Stimulated activated CD8-positive, alpha-beta memory T cell treated with anti-CD3 and anti-CD28 coated beads, Interleukin-12 subunit alpha, Interleukin-12 subunit beta, amount 100 ng/mL, for 1 hour (primary cell): ENCODE measurements at places on chromosomes 6 and 20.

- DNase-seq = no peak
These were observed 39.0 kb upstream of the BEND3 start for GRCh38 chr6:107154131-107154800.

DNA sequence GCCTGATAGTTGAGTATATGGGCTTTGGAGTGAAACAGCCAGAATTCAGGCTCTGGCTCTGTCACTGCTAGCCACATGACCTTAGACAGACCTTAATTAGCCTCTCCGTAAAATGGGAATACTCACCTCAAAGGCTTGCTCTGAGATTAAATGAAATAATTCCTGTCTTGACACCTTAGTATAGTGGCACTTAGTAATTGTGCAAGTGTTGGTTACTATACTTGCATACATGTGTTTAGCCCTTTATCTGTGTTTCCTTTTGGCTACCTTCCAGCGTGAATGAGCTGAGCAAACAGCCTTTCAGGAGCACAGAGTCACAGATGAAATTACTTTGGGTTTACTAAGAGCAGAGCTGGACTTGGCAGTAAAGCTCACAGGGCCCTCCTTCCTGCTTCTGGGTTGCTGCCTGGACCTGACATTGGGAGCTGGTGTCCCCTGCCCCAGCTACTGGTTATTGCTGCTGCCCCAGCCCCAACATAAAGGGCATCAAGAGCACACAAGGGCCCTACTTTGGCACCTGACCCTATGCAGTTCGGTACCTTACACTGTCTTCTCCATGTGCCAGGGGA lies 32.8 kb downstream of the CD164 start:
- no peak for DNase-seq

DNA sequence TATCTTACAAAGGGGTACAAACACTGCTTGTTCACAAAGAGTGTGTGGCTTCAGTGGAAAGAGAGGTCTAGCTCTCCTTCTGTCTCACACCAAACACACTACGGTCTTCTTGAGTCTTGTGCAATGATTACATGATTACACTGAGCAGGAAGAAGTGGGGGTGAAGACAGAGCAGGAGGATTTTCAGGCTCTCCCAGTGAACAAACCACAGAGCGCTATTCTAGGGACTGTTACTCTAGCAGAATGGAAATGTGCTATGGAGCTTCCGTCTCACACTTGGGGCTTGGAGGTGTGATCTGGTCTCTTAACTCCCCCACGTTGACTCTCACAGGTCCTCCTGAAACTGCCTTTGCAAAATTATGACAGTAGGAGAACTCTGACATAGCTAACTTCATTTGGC lies 203.4 kb downstream of the MYLK4 start:
- no peak for DNase-seq

DNA sequence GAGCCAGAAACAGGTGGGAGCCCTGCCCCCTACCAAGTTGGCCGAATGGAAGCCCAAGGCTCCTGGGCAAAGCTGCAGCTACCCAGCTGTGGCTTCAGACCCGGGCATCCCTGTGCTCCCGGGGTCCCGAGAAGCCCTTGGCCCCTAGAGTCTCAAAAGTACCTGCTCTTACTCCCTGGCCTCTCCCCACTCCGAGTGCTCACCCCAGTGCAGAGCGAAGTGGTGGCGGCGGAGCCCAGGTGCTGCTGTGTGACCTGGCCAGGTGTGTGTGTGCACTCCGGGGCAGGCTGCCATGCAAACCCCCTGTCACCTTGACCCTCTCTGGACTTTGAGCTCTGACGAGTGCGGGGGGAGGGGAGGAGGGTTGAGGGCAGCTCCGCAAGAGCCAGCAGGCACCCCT lies 493.8 kb upstream of the MANEA start:
- DNase-seq = no peak

DNA sequence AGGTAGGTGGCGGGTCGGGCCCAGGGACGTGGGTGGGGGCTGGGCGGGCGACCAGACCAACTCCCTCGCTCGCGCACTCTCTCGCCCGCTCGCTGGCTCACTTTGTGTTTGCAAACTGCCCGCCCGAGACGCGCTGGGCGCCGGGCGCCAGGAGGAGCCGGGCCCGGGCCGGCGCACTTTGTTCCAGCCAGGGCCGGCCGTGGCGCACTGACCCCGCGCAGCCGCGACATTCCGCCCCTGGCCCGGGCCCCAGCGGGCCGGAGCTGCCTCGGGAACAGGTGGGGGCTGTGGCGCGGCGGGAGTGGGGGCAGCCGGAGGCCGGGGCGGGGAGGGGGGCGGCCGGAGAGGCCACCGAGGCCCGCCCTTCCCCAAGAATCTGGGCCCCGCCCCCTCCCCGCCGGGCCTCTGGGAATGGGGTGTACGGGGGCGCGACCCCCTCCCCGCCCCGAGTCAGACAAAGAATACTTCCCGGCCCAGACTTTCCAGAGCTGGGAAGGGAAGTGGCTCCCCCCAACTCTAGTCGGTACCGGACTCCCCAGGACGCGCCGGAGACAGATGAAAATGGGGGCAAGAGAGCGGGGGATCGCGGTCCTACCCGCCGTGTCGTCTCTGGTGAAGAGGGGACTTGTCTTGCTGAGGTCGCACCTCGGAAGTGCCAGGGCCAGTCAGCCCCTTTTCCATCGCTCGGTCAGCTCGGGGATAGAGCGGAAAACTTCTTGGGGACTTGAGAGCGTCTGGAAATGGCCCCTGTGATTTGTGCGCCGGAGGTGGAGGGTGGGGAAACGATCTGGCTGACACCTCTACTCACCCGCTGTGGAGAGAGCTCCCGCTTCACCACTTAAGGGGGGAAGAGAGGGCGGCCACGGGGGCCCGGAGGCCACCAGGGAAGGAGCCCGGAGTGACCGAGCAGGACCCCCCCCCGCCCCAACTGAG lies 951 bp downstream of the FOXP4 start:
- peak; percentile 26 for DNase-seq

GRCh38 chr6:45951321-45952167 lies 64.1 kb downstream of the CLIC5 start:
- no peak for DNase-seq

- DNase-seq = no peak
These were observed 36.6 kb downstream of the MGME1 start for GRCh38 chr20:18005170-18005989.

- DNase-seq = no peak
These were observed 240.5 kb upstream of the MAN1A1 start for GRCh38 chr6:119590066-119590465.

DNA sequence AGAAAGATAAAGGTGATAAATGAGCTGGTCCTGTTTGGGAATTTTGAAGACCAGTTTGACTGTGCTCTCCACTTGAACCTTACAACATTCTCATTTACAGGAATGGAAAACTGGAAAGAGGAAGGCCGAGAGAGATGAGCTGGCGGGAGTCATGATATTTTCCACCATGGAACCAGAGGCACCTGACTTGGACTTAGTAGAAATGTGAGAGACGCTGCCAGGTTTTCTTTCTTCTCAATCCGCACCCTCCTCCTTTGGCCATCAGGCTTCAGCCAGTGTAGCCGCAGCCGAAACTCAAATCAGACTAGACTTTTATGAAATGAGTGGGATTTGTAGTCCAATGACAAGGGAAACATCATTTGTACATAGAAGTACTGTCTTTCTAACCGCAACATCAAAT lies 54.7 kb upstream of the SYNJ2 start:
- DNase-seq = no peak

GRCh38 chr6:122400121-122400450 lies 634 bp downstream of the HSF2 start:
- peak; percentile 4 for DNase-seq

DNA sequence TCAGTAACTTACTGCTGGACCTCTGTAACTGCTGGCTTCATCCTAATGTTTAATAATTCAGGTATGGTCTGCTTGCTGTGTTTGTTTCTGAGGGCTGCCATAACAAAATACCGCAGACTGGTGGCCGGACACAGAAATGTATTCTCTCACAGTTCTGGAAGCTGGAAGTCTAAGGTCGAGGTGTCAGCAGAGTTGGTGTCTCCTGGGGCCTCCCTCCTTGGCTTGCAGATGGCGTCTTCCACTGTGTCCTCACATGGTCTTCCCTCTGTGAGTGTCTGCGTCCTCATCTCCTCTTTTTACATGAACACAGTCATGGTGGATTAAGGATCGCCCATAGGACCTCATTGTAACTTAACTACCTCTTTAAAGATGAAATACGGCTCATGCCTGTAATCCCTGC lies 389.7 kb upstream of the JARID2 start:
- no peak for DNase-seq

- no peak for DNase-seq
These were observed 407.7 kb upstream of the JARID2 start for GRCh38 chr6:14838133-14838583.

- DNase-seq = no peak
These were observed 7.3 kb upstream of the PRPH2 start for GRCh38 chr6:42729731-42730130.

GRCh38 chr20:18987781-18988360 lies 174.3 kb downstream of the SCP2D1 start:
- DNase-seq = no peak

GRCh38 chr6:123965894-123966293 lies 162.2 kb downstream of the NKAIN2 start:
- no peak for DNase-seq

DNA sequence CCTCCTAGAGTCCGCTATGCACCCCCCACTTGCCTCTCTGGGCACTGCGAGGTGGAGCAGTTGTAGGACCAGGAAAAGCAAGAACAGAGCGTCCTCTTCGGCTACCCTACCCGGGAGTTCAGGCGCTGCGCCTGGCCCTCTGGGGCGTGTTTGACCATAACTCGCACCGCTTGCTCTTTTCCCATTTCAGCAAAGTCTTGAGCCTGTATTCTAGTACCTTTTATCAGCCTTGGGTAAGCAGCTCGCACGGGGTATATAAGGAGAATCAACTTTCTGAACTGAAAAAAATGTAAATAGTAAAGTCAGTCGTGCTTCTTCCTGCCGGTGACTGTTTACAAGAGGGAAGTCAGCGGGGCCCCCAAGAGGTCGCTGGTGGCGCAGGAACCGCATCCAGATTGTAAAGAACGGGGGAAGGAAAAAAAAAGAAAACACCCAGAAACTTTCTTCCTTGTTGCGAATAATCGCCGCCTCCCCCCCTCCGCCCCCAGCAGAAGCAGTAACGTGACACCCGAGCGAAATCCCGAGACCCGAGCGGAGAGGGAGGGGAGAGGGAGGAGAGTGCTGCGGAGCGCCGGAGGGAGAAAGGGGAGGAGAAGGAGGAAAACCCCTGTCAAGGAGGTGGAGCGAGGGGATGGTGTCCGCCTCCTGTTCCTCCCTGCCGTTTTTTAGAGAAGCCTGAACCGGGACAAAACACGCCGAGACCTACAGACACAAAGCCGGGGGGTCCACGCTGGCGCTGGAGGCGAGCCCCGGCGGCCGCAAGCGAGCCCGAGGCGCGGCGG lies at the start of gene UST:
Gene UST (plus strand): TSS at position 668 of the 782 bp plus-strand sequence. CDS start 401 bp downstream, outside the sequence.
- peak; percentile 33 for DNase-seq

DNA sequence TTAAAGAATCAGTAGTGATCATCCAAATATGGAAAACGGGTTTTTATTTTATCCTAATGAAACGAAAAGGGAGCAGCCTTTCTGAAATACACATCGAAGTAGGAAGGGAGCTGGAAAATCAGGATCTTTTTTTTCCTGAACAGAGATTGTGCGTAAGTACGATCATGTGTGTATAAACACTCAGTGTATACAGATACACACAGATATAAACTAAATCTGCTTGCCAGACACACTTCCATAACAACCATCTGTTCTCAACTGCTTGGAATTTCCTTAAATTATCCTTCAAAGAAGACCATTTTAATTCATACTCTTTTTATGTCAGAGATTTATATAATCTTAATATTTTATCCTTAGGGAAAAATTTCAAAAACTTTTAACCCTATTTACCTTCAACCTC lies 110.7 kb downstream of the CHD6 start:
- DNase-seq = no peak

DNA sequence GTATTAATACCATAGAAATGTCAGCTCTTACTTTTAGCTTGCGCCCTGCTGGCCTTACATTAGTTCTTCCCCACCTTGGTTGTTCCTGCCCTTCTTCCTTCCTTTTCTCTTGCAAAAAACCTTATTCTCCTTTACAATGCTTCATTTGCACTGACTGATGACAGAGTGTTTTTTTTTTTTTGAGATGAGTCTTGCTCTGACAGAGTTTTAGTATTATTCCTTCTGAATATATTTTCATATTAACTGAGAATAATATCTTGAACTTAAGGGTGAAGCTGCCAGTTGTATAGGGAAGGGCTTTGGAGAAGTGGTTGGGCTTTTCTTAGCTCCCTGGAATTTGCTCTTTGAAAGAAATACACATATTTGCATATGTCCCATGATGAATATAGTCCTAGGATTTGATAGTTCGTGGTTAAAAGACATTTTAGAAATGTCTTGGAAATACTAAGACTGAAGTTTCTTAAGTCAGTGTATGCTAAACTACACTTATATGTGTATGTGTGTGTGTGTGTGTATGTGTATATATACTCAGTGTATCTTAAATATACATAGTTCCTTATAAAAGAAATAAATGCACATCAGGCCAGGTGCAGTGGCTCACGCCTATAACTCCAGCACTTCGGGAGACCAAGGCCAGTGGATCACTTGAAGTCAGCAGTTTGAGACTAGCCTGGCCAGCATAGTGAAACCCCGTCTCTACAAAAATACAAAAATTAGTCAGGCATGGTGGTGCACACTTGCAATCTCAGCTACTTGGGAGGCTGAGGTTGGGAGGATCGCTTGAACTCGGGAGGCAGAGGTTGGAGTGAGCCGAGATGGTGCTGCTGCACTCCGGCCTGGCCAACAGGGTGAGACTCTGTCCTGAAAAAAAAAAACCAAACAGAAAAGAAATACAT lies 216.1 kb upstream of the MYLIP start:
- no peak for DNase-seq

GRCh38 chr6:40526036-40526435 lies 61.1 kb downstream of the LRFN2 start:
- DNase-seq = no peak

DNA sequence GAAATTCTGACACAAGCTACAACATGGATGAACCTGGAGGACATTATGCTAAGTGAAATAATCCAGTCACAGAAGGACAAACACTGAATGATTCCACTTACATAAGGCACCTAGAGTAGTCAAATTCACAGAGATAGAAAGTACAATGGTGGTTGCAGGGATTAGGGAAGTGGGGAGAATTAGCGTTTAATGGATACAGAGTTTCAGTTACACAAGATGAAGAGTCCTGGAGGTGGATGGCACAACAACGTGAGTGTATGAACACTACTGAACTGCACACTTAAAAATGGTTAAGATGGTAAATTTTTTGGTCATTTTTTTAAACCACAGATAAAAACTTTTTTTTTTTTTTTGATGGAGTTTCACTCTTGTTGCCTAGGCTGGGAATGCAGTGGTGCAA lies 24.7 kb downstream of the MOCS3 start:
- no peak for DNase-seq
